Liver (tissue), 10 donors: ENCODE measurements at places on chromosomes 12 and 14. TPM values are rescaled to one million over a fixed set of nuclear protein-coding genes. Genes with fewer than 3 reads are reported as not detected.

Gene CEP128
- polyA plus RNA-seq, result 0.27 TPM

Gene COCH
- 0.48 TPM for polyA plus RNA-seq

Gene RNF212B
- not detected for polyA plus RNA-seq

Gene EPS8
- polyA plus RNA-seq, result 16.2 TPM

Gene KLRC3
- polyA plus RNA-seq, result not detected

Gene NRXN3
- polyA plus RNA-seq, result 0.13 TPM

Gene GDF3
- not detected for polyA plus RNA-seq

Gene ANAPC7
- 13.3 TPM for polyA plus RNA-seq

Gene HVCN1
- polyA plus RNA-seq, result 2.3 TPM

Gene SLIRP
- 294 TPM for polyA plus RNA-seq

Gene TAS2R43
- polyA plus RNA-seq, result not detected

Gene FOXN4
- polyA plus RNA-seq, result not detected

Gene ARG2
- polyA plus RNA-seq, result 0.61 TPM

Gene IQSEC3
- 0.45 TPM for polyA plus RNA-seq

Gene SOS2
- polyA plus RNA-seq, result 3.1 TPM

Gene NAB2
- 1.9 TPM for polyA plus RNA-seq

Gene TBC1D30
- 0.60 TPM for polyA plus RNA-seq

Gene CNTN1
- 0.60 TPM for polyA plus RNA-seq

Gene KLHL33
- 0.06 TPM for polyA plus RNA-seq
